H54 (cell line): ENCODE measurements at places on chromosomes 13 and 19.

GRCh38 chr19:18091217-18091608, 4.5 kb upstream of the IL12RB1 start:
- no peak for DNase-seq

DNA sequence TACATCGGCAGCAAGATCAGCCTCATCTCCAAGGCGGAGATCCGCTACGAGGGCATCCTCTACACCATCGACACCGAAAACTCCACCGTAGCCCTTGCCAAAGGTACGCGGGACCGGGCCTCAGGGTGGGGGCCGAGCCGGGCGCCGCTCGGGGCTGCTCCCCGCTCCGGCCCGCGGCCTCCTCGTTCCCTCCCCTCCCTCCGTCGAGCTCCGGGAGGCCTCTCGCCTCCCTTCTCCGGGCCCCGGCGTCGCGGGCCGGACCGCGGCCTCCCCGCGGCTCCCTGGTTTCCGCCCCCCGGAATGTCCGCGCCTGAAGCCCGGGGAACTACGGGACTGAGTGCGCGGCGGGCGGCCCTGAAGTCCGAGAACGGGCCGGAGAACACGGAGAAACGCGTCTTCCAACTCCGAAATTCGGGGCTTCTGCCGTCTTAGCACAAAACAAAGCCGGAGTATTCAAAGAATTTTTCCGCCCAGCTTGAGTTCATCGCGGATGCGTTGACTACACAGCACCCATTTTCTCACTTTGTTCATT, 423 bp downstream of the LSM14A start:
- DNase-seq: peak; percentile 34

DNA sequence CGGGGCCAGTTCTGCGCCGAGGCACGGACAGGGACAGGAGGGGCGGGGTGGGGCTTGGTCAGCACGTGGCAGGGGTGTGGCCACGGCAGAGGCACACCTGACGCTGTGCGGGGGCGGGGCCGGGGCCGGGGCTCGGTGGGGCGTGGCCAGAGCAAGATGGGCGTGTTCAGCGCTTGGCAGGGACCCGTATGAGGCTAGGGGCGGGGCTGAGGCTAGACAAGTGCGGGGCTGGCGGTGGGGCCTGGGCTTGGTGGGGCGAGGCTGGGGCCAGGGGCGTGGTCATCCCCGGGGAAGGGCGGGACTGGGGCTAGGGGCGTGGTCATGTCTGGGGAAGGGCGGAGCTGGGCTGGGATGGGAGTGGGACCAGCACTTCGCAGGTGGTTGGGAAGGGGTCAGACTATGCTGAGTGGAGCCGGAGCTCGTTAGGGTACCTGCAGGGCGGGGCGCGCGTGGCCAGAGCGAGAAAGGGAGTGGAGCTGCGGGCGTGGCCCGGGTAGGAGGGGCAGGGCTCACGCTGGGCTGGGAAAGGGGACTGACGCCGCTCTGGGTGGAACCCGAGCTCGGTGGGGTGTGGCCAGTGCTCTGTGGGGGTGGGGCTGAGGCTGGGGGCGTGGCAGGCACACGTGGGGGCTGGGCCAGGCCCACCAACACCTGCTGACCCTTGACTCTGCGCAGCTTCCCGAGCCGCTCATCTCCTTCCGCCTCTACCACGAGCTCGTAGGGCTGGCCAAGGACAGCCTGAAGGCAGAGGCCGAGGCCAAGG, 12.8 kb downstream of the POLR2E start:
- DNase-seq: no peak

- DNase-seq: no peak
These were observed 20.7 kb upstream of the OLFM4 start for GRCh38 chr13:53007872-53008271.

- DNase-seq: peak; percentile 72
These were observed 9.9 kb downstream of the RANBP3 start for GRCh38 chr19:5967994-5968430.

DNA sequence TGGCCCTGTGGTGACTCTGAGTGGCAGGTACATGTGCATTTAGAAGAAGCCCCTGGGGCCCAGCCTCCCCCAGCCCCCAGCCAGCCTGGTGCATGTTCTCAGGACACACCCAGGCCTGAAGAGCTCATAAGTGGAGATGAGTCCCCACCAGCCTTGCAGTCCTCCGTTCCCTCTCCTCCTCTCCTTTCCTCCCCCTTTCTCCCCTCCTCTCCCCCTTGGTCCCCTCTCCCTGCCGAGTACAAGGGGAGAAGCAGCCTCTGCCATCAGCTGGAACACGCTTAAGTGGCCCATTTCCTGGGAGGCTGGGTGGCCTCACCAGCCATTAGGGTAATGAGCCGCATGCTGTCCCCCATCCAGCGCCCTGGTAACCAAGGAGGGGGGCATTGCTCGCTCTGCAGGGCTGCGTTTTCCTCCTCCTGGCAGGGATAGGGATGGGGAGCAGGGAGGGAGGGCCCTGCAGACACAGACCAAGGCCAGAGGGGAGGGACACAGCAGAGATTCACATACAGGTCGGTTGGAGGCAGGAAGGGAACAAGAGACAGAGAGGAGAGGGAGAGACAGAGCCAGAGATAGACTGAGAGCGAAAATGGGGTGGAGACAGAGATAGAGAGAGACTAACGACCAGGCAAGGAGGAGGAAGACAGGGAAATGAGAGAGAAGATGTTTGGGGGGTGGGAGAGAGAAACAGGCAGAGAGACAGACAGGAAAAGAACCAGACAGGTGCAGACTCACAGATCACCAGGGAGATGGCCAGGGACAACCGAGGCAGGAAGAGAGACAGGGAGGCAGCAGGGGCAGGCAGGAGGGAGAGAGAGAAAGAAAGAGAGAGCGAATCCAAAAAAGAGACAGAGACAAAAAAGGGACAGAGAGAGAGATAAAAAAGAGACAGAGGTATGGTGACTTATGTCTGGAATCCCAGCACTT, 19.3 kb upstream of the DPP9 start:
- DNase-seq: no peak

- DNase-seq: no peak
These were observed 278.0 kb downstream of the KLF5 start for GRCh38 chr13:73336773-73337172.

DNA sequence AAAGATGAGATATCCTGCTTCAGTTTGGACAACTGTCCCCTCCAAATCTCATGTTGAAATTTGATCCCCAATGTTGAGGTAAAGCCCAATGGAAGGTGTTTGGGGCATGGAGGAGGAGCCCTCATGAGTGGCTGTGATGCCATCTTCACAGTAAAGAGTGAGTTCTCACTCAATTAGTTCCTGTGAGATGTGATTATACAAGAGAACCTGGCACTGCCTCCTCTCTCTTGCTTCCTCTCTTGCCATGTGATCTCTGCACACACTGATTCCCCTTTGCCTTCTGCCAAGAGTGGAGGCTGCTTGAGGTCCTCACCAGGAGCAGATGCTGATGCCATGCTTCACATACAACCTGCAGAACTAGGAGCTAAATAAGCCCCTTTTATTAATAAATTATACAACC, 86.9 kb downstream of the HSPH1 start:
- no peak for DNase-seq

- DNase-seq: no peak
These were observed 25.1 kb downstream of the C19orf47 start for GRCh38 chr19:40322951-40323615.

DNA sequence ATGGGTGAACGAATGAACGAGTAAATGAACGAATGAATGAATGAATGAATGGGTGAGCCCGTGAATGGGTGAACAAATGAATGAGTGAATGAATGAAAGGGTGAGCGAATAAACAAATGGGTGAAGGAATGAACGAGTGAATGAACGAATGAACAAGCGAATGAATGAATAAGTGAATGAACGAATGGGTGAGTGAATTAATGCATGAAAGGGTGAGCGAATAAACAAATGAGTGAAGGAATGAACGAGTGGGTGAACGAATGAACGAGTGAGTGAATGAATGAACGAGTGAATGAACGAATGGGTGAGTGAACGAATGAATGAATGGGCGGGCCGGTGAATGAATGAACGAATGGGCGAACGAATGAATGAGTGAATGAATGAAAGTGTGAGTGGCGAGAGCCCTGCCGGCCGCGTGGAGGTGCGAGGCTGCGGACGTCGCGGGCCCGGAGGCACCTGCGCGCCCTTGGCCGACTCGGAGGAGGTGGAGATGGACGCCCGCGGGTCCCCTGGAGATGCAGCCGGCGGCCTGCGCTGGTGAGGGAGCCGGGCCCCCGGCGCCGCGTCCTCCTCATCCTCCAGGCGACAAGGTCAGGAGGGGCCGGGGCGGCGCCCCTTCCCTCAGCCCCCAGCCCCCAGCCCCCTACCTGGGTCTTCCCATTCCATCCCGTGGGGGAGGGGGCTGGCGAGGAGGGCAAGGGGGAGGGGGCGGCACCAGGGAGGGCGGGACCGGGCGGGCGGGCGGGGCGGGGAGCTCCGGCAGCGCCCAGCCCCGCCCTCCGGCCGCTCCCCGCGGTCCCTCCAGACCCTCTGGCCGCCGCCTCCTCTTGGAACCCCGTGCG, 15.4 kb downstream of the ANKRD24 start:
- DNase-seq: no peak

DNA sequence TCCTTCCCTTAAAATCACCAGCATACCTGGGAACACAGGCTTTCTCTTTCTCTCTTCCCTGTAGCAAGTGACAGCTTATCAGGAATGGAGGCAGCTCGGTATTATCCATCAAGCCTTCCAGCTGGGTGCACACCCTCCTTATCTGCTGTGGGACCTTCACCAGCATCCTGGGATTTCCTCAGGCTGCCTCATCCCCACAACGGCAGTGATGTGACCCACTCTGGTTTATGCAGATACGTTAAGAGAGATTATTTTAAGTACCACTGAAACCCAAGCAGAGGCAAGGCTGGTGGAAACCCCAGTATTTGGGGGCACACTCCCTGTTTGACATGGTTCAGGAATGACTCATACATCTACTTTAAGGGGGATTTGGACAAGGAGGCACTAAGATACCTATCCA, 192.1 kb downstream of the TM9SF2 start:
- no peak for DNase-seq

DNA sequence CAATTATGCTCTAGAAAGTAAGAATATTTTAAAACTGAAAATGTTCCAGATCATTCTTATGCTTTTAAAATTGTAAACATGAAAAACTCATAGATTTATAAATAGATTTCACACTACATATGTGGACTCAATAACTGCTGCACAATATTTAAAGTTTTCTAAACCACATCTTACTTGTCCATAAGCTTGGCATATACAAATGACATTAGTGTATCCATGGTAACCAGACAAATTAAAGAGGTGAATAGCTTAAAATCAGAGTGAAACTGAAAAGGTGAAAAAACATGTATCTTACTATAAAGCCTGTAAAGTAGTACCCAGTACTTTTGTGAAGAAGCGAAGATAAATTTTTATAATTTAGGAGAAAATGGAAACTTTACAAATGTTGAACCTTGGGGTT, 151.2 kb upstream of the MYO16 start:
- no peak for DNase-seq

DNA sequence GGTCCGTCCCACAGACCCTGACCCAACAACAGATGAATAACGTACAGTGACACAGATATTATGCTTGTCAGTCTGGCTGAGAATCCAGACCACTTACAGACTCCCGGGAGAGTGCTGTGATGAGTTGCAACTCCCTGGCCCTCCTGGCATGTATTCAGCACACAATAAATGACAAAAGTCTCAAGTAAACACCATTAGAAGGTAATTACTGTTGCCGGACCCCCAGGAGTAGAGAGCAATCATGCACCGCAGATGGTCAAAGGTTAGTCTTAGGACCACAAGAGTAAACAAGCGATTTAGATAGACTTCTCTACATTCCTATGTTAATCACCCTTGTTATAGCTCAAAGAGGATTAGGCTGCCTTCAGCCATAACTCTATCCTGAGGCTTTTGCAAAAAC, 726.4 kb upstream of the GPC6 start:
- no peak for DNase-seq

DNA sequence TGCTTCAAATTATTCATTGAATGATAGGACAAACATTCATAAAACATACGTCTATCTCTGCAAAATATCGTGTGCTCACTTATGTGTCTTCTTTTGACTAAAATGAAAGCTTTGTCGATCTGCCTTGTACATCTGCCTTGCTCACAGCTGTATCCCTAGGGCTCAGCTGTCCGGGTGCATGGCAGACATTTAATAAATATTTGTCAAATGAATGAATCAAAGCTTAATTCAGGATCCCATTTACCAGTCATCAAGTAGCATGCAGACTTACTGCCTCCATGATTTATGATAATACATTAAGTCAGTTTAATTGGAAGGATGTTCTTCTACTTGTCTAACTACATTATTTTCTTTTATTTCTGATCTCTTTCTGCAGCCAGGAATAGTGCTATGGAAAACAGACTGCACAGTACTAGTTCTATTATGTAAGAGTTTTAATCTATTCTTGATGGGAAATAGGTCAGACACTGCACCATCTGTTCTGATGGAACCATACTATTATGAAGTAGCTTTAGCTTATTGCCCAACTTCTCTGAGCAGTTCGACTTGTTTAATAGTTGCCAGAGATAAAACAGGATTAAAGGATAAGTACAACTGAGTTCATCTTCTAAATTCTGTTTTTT, 13.2 kb downstream of the SLC46A3 start:
- no peak for DNase-seq

GRCh38 chr13:98349731-98350305, 172.7 kb upstream of the RNF113B start:
- no peak for DNase-seq

DNA sequence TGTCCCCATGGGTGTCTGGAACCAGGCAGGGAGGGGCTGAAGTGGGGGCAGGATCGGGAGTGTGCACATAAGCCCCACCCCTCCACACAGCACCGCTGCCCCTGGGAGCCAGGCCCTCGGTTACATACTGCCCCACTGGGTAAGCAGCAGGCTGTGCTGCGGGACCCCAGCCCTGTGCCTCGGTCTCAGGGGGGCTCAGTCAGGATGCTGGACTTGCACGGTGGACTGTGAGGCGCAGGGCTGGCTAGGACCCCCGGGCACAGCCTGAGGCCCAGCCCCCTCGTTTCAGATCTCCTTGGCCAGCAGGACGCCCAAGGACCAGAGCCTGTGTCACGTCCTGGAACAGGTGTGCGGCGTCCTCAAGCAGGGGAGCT, 16.3 kb downstream of the MPND start:
- DNase-seq: no peak

GRCh38 chr13:28415994-28416421, 78.9 kb downstream of the FLT1 start:
- no peak for DNase-seq

GRCh38 chr13:113843063-113843654, 20.7 kb downstream of the GAS6 start:
- DNase-seq: no peak

GRCh38 chr13:112869202-112870050, 99.6 kb upstream of the MCF2L start:
- no peak for DNase-seq

DNA sequence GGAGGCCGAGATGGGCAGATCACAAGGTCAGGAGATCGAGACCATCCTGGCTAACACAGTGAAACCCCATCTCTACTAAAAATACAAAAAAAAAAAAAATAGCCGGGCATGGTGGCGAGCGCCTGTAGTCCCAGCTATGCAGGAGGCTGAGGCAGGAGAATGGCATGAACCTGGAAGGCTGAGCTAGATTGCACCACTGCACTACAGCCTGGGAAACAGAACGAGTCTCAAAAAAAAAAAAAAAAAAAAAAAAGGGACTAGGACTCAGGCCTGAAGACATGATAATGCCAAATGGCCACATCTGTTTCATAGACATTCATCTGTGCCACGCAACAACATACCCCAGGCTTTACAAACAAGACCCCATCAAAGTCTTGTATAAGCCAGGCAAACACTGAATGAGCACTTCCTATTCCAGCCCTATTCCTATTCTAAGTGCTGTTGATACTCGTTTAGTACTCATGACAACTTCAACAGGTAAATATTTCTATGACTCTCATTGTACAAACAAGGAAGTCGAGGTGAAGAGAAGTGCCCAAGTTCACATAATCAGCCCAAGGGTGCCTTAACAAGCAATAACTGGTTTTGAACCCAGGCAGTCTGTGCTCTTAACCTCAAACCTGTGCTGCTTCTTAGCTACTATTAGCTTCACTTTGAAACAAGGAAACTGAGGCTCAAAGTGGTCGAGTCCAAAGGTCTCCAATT, 1.7 kb downstream of the B9D2 start:
- no peak for DNase-seq
